Left renal cortex interstitium (tissue), 4 donors: ENCODE measurements at places on chromosomes 6 and 20.

DNA sequence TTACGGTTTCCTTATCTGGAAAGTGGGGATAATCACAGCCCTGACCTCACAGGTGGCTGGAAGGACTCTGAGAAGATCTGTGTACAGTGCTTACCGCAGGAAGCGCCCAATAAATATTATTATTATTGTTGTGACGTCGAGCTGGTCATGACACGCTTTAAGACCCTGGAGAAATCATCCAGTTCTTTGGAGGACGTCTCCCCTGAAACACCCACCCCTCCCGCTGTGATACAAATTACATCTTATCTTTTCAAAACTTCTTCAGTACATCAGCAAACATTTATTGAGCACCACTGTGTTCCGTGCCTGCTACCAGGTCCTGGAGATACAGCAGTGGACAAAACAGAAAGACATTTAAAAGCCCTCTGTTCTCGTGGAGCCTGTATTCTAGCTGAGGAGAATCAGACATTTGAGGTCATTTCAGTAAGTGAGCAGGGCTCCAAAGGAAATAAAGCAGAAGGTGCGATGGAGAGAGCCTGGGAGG lies 118.7 kb downstream of the CEBPB start:
- DNase-seq, result no peak

DNA sequence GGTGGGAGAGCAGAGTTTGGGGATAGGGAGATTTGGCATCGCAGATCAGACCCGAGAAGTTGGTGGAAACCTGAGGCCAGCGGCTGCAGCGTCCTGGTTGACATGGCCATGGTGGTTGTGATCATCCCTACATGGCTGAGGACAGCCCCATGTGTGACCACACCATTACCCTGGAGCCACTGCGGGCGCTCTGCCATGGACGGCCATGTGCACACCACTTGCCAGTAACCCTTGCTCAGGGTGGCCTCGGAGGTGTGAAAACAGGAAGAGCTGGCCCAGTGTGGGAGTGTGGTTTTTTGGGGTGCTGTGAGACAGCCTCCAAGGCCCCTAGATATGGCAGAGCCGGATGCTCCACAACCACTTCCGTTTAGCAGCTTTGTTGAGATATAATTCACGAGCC lies 64.4 kb downstream of the TMEM242 start:
- DNase-seq, result no peak

DNA sequence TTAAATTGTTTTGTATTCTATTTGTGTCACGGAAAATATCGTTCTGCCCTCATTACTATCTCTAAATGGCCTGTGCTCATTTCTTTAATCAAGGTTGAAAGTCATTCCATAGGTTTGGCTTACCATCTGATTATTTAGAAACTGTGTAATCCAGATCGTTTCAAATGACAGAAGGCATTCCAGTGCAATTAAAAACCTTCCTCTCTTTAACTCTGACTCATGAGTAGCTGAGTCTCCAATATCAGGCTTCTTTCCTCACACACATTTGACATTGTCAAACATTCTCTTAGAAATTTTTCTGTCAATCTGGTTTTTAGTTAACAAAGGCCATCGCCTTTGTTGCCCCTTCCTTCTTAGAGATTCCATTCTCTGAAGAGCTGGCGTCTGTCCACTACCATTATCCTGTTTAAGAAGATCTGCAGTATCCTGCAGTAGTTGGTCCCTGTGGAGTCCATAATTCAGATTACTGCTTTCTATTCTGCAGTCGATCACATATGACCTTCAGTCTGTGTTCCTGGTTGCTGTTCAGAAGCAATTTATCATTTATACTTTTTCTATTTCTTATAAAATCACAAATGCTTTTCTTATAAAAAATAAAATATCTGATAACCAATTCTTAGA lies 3.9 kb upstream of the TRDN start:
- DNase-seq, result no peak

DNA sequence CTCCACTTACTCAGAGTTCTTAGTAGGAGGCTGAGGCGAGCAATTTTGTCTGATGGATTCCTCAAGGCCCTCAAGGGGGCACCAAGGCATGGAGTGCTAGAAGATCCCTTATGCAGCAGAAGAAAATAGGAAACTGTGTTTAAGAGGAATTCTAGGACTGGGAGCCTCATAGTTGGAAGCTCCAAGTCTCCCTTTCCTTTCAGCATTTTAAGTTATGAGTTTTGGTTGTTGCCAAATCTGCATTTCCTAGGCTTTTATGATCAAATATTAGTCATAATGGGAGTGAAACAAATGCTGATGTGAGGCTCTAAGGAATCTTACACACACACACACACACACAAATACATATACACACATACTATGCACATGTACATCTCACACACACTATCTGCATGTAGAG lies 714.0 kb downstream of the UTRN start:
- DNase-seq, result no peak

- DNase-seq, result no peak
Observed at GRCh38 chr6:139161169-139161568, 26.3 kb downstream of the HECA start.

GRCh38 chr20:38121741-38122140 lies 43.3 kb downstream of the TGM2 start:
- DNase-seq, result no peak

GRCh38 chr6:14640631-14641030 lies 523.1 kb downstream of the CD83 start:
- DNase-seq, result no peak

- DNase-seq, result peak; percentile 82
Observed at GRCh38 chr6:29016559-29017427, 11.7 kb upstream of the ZNF311 start.

DNA sequence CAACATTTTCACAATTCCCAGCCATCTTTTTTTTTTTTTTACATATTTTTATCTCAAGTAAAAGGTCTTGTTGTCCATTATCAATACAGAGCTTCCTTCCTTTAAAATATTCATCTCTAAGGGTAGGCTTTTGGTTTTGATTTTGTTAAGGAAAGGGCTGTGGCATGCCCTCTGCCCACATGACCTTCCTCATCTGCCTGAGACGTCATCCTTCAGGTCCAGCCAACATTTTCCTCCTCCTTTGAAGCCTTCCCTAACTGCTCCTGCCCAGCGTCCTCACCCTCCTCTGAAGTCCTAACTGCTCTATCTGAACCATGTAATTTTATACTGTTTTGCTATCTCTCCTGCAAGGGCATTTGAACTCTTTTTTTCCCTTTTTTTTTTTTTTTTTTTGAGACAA lies 73.9 kb upstream of the TGM3 start:
- DNase-seq, result no peak

- DNase-seq, result no peak
Observed at GRCh38 chr6:24915641-24916040, 20.1 kb downstream of the RIPOR2 start.

DNA sequence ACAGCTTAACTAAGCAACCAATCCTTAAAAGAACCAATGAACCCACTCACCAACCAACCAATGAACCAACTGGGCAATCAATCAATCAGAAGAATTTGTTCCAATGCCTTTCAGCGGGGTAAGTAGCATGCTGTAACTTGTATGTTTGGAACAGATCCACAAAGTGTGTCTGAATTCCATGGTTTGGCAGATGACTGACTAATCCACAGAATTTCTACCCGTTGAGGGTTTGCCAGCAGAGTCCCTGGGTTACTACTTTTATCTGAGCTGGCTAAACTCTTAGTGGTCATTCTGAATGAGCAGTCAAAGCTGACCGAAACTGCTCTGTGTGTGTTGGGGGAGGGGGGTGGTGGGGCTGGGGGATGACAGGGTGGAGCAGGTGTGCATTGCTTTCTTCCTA lies 125.0 kb upstream of the JAG1 start:
- no peak for DNase-seq

- no peak for DNase-seq
Observed at GRCh38 chr6:135710042-135710441, 141.5 kb upstream of the PDE7B start.

DNA sequence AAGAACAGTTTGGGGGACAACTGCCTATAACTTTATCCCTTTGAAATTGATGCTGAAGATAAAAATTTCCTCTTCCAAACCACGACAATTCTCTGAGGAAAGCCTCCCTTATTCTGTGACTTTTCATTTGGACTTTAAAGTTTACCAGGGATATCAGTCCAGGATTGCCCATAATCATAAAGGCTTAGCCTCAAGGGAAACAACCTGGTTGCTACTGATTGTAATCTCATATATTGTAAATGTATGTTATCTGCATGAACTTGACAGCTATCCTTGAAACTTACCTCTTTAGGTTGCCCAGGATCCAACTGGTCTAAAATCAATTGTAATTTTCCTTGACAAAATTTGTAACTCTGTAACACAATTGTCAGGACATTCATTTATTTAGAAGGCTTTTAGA lies 23.8 kb downstream of the TBC1D32 start:
- no peak for DNase-seq

DNA sequence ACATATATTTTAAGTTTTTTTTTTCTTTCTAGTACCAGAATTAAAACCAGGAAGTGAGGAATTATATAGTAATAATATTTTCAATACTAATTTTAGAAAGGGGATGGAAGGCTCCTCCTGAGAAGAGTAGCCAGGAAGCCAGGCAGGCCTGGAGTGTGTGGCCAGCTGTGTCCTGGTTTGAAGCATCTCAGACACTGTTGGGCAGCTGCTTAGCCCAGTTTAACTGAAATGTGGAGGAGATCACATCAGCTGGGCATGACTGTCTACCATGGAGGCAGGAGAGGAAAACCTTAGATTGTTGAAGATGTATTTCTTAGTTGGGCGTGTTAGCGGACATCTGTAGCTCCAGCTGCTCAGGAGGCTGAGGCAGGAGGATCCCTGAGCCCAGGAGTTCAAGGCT lies 142.2 kb downstream of the ARID1B start:
- no peak for DNase-seq

DNA sequence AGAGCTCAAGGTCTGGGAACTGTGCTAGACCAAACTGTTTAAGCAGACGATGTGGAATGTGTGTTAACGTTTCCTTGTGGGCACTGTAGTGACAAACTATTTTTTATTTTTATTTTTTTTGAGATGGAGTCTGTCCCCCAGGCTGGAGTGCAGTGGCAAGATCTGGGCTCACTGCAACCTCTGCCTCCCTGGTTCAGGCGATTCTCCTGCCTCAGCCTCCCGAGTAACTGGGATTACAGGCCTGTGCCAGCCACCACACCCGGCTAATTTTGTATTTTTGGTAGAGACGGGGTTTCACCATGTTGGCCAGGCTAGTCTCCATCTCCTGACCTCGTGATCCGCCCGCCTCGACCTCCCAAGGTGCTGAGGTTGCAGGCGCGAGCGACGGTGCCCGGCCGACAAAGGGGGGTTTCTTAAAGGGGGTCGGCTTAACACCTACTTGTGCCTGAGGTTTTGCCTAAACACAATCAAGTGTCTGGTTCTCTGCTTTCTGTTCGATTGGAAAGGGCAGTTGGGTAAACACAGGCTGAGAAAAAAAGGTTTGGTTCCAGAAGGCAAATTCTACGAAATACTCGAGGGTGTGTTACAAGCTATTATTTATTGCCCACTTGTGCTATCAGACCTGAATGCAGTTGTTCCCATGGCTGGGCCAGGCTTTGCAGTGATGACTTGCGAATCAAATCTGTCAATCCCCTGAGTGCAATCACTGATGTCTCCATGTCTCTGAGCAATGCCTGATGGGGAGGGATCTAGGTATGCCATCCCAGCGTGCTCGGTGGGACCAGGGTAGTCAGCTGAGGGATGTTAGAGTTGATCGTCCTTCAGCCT lies 1.3 kb downstream of the NOP56 start:
- no peak for DNase-seq

- DNase-seq, result no peak
Observed at GRCh38 chr20:40986774-40987173, 41.8 kb upstream of the TOP1 start.
